Esophagus muscularis mucosa (tissue), 4 donors: ENCODE measurements at places on chromosomes 13 and 19.

DNA sequence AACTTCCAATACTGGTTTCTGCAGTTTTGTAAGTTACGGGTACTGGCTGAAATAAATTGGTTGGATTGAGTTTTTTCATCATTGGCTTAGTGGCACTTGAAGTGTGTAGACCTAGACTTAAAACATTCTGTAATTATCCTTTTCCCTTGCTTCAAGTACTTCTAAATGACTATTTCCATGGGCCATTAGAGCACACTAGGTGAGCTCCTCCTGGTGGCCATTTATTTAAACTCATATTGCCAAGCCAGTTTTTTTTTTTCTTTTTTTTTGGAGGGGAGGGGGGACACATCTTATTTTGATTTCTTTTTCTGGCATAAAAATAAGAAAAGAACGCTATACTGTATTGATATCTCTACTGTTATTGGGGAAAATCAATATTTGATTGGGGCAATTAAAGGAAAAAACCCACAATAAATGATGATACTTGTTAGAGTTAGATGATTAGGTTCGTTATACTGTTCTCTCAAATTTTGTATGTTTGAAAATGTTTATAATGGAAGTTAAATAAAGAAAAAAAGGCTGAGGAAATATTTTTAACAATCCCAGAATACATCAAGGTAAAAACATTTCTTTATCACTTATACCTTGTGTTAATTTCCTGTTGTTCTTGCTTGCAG, 82.9 kb downstream of the PDS5B start:
- DNase-seq: no peak

- DNase-seq: no peak
These were observed 600.0 kb downstream of the KCTD12 start for GRCh38 chr13:76286178-76286577.

GRCh38 chr19:11044431-11044830, 44.8 kb upstream of the LDLR start:
- DNase-seq: no peak

GRCh38 chr13:59229401-59229800, 934.3 kb downstream of the DIAPH3 start:
- no peak for DNase-seq

- no peak for DNase-seq
These were observed 48.5 kb downstream of the KLF2 start for GRCh38 chr19:16373079-16373478.

DNA sequence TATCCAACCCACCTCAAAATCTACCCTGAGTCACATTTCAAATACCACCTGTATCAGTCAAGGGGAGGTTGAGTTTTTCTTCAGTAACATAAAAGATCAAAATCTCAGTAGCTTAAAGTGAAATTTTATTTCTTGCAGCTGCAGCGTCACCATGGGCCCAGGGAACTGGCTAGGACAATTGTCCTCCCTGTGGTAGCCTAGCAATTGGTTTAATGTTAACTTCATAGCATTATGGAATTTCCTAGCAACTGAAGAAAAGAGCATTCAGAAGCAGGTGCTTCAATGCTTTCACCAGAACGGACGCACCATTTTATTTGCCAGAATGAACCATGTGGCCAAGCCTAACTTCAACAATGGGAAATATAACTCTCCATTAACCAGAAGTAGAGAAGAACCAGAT, 359.3 kb upstream of the TSHZ3 start:
- DNase-seq: no peak

DNA sequence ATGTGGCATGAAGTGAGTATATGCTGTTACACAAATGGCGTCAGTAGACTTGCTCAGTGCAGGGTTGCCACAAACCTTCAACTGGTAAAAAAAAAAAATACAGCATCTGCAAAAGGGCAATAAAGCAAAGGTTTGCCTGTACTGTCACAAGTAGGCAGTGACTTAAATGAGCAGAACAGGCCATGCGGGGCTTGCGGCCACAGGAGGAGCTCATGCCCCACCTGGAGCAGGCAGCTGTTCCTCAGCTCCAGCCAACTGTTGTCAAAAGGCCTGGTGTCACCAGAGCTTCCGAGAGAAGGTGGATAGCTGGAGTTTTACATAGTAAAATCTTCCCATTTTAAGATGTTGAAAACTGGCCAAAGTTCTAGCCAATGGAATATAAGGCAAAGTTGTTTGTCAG, 7.7 kb downstream of the ATP7B start:
- no peak for DNase-seq

GRCh38 chr13:53612200-53612599, 583.6 kb downstream of the OLFM4 start:
- no peak for DNase-seq

DNA sequence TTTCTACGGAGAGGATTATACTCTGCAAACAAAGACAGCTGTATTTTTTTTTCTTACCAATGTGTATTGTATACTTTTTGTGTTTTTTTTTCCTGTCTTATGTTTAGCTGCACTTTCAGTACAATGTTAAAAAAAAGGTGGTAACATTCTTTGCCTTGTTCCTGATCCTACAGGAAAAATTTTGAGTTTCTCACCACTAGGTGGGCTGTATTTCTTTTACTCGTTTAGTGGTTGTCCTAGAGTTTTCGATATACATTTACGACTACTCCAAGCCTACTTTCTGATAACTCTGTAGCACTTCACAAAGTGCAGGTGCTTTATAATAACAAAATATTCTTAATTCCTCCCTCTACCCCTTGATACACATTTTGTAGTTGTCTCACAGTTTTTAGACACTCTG, 652.2 kb downstream of the UQCRFS1 start:
- DNase-seq: no peak

DNA sequence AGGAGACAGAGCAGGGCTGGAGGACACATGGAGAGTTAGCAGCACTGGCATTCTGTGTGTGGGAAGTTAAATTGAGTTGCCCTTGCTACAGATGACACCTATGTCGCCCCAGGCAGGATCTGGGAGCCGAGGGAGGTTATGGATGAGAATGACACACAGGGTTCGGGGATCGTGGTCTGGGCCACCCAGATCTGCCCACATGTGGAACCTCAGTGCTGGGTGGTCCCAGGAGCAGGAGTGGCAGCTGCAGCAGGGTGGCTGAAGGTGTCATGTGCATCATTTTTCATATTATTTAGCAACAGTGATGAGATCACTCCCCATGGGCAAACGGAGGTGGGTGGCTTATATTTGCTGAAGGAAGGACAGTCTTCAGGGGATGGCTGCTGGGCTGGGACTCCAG, 3.2 kb downstream of the IL17D start:
- DNase-seq: no peak

GRCh38 chr19:11174336-11174735, 18.8 kb upstream of the SPC24 start:
- no peak for DNase-seq

DNA sequence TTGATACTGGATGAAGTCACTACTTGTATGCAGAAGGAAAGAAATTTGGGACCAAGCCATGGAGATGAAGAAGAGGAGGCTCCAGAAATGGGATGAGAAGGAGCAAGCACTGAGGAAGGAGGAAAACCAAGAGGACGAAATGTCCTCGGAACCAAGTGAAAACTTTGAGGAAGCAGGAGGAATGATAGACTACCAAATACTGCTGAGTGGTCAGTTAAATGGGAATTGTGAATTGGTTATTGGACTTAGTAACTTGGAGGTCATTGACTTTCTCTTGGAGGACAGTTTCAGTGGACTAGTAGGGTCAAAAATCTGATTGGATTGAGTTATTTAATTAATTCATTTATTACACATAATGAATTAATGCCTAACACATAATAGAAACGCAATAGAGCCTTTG, 167.9 kb downstream of the MYO16 start:
- DNase-seq: no peak

DNA sequence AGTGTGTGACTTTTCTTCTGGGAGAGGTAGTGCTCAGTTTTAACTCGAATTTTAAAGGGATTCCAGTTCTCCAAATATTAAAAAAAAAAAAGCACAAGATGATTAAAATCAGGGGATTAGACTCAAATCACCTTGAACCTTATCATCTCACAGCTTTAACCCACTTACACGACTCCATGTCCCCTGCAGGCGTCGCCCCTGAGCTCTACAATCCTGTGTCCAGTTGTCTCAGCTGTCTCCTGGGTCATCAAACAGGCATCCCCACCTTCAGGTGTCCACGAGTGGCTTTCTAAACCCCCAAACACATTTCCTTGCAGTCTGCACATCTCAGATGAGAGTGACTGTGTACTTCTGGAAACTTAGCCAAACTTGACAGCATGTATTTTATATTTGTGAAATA, 14.1 kb downstream of the ZNF808 start:
- no peak for DNase-seq

- DNase-seq: no peak
These were observed 21.9 kb downstream of the COMP start for GRCh38 chr19:18768997-18769891.

- DNase-seq: no peak
These were observed 85.7 kb downstream of the LRRC63 start for GRCh38 chr13:46297361-46297811.

- no peak for DNase-seq
These were observed 228.2 kb downstream of the PCDH20 start for GRCh38 chr13:61187471-61187870.

- DNase-seq: no peak
These were observed 6.5 kb downstream of the MEIOSIN start for GRCh38 chr19:45739498-45740439.

DNA sequence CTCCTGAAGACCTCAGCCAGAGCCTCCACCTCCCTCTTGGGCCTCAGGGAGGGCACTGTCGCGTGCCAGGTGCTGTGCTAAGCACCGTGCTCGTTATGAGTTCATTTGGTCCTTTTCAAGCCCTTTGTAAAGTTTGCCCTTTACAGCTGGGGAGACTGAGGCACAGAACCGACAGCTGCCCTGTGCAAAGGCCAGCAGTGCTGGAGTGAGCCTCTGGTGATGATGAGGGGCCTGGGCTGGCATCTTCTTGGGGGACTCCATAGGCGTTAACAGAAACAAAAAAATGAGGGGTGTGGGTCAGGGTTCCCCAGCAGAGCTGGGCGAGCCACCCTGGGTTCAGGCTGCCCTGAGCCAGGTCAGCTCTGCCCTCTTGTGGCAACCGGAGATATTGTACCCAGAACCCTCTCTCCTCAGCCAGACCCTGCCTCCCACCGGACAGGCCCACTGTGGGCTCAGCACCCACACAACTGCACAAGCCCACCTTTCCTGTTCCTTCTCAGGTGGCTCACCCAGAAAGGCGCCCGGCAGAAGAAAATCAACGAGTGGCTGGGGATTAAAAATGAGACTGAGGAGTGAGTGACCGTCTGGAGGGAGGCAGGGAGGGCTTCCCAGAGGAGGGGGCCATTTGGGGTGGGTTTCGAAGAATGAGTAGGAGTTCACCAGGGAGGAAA, 5.5 kb upstream of the IFI30 start:
- DNase-seq: no peak

- no peak for DNase-seq
These were observed at the start of gene SCN1B for GRCh38 chr19:35030257-35031071. SCN1B (plus strand) TSS chr19:35030470; CDS start chr19:35030821, 351 bp downstream.

DNA sequence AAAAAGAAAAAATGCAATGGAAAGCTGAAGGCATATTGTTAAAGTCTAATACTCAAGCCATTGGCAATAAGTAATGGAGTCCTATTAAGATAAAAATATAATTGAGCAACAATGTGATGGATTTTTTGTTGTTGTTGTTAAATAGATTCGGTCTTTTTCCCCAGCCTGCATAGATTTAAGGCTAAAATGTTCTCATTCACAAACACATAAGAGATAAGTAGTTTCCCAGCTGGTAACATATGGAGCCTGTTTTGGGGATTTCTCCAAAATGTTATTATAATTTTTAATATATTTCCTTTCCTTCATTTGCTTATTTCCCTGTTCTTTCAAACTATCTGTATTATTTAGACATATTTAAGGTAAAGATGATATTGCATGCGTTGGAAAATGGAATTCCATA, 1149.1 kb upstream of the PRR20A start:
- no peak for DNase-seq

DNA sequence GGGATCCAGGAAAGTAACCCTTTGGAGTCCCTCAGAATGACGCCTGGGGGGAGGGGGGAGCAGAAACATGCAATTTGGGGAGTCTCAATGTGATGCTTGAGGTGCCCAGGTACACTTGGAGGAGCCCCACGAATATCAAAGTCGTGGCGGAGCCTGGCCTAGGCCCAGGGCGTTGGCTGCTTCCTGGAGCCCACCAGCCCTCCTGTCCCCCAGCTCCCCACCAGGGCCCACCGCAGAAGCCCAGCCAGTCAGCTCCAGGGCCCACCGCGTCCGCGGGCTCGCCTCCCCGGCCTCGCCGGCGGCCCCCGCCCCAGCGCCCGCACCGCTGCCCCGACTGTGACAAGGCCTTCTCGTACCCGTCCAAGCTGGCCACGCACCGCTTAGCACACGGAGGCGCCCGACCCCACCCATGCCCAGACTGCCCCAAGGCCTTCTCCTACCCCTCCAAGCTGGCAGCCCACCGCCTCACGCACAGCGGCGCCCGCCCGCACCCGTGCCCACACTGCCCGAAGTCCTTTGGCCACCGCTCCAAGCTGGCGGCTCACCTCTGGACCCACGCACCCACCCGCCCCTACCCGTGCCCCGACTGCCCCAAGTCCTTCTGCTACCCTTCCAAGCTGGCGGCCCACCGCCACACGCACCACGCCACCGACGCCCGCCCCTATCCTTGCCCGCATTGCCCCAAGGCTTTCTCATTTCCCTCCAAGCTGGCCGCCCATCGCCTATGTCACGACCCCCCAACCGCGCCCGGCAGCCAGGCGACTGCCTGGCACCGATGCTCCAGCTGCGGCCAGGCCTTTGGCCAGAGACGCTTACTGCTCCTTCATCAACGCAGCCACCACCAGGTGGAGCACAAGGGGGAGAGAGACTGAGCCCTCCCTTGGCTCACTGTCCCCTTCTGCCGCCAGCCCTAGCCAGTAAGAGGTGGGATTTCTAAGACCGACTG, 2.1 kb downstream of the ZNF575 start:
- no peak for DNase-seq

DNA sequence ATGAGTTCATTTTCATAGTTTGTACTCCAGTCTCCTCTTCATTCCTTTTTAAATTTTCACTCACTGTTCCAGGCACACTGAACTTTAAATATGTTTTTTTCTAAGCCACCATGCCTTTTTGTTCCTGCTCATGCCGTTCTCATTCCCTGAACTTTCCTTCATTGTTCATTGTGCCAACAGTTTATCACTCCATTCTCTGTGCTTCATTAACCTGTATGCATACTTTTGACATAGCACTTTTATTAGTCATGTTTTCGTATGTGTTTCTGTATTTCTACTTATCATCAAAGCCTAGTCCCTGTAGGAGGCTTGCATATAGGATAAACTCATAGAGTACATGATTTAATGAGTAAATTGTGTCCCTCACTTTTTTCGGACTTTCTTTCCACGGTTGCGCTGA, 65.3 kb downstream of the PCDH20 start:
- DNase-seq: no peak

GRCh38 chr13:58953638-58954037, 1210.1 kb downstream of the DIAPH3 start:
- DNase-seq: no peak

DNA sequence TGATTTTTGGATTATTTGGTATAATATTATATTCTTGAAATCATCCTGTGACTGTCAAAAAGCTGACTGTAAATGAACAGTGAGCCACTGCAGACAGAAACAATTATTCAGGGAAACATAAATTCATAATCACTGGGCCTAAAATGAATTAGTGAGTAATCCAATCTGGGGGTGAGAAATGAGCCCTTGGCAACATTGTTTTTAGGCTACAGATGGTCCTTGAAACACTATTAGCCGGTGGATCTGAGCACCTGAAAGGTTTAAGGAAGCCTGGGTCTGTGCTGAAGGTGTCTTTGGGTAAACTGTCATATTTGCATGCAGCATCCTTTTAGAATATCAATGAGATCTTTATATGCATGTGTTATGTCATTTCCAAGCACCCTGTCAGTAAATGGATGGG, 290.7 kb downstream of the ATP8A2 start:
- DNase-seq: no peak

GRCh38 chr19:10270616-10271394, at the start of gene ICAM1:
ICAM1 (plus strand) TSS chr19:10271120; CDS start chr19:10271160, 40 bp downstream.
- peak; percentile 98 for DNase-seq

- DNase-seq: no peak
These were observed 209.0 kb downstream of the VWA8 start for GRCh38 chr13:41751734-41752445.
